ENCODE measurements at places on chromosomes 16 and 17.

DNA sequence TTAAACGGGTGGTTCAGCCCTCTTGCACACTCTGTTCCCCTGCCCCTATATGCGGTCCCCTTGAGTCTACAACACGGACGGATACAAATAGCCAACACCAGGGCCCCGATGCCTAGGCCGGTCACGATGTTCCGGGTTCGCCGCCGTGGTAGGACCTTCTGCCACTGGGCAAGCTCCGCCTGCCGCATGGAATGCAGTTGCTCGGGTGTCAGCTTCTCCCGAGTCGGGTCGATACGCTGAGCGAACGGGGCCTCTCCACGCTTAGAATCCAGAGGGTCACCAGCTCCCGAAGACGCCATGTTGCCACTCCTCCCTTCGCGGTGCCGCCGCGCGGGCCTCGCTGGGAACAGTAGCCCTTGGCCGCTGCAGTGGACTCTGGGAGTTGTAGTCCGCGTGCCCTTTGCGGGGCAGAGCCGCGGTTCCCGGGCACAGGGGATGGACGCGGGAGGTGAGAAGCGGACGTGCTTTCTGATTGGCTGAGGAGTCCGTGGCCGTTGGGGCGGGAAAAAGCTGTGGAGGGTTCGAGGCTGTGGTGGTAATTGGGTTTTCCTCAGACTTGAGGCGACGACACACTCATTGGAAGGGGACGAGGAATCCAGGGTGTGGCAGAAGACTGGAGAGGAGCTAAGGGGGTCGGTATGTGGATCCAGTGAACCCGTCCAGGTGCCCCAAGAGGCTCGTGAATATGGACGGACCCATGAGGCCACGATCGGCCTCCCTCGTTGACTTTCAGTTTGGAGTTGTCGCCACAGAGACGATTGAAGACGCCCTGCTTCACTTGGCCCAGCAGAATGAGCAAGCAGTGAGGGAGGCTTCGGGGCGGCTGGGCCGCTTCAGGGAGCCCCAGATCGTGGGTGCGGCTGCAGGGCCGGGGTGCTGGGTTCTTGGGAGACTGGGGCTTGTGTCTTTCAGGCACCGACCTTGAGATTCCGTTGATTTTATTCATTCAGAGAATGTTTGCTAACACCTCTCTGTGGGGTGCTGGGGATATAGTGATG, at the start of the genes CNTD1 and COA3:
TSS of gene CNTD1 (plus strand) at position 479 of the 998 bp plus-strand sequence. CDS start at position 686, 207 bp downstream.
TSS of gene COA3 (minus strand) at position 322 of the 998 bp plus-strand sequence. CDS start at position 299, 23 bp downstream.
- peak; percentile 94 for DNase-seq
- H3K4me1 ChIP-seq: peaks cover 33% of the 10 kb centered on the region
- peak within 1 kb of the TSS; percentile 80 for H3K27ac ChIP-seq
- H3K36me3 ChIP-seq: peaks cover 23% of the 10 kb centered on the region

GRCh38 chr17:72512649-72513556, 392.1 kb downstream of the SOX9 start:
- no peaks in the 10 kb centered on the region for H3K27me3 ChIP-seq
- no peaks in the 10 kb centered on the region for H3K4me1 ChIP-seq
- H3K4me3 ChIP-seq: no peak overlapping the region
- no peak overlapping the region for H3K27ac ChIP-seq
- no peaks in the 10 kb centered on the region for H3K36me3 ChIP-seq

GRCh38 chr17:44083250-44083849, 12.8 kb downstream of the G6PC3 start:
- H3K27me3 ChIP-seq: no peaks in the 10 kb centered on the region
- peaks cover 24% of the 10 kb centered on the region for H3K4me1 ChIP-seq
- DNase-seq: no peak
- no peak overlapping the region for H3K27ac ChIP-seq
- H3K36me3 ChIP-seq: peaks cover 100% of the 10 kb centered on the region

DNA sequence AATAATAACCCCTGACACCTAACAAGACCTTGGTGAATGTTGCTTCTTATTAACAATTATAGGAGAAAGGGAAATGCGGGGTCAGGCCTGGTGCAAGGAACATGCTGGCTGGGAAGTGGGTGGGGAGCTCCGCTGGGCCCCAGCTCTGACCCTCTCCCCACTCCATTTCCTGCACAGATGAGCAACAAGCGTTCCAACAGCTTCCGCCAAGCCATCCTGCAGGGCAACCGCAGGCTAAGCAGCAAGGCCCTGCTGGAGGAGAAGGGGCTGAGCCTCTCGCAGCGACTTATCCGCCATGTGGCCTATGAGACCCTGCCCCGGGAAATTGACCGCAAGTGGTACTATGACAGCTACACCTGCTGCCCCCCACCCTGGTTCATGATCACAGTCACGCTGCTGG, 23.0 kb downstream of the RHBDL3 start:
- H3K4me1 ChIP-seq: no peaks in the 10 kb centered on the region
- no peak overlapping the region for H3K27ac ChIP-seq
- no peak for DNase-seq
- H3K27me3 ChIP-seq: no peaks in the 10 kb centered on the region
- H3K4me3 ChIP-seq: no peak overlapping the region

- H3K36me3 ChIP-seq: peaks cover 100% of the 10 kb centered on the region
- DNase-seq: no peak
- no peak overlapping the region for H3K27ac ChIP-seq
- no peaks in the 10 kb centered on the region for H3K4me1 ChIP-seq
- no peak overlapping the region for H3K4me3 ChIP-seq
- no peaks in the 10 kb centered on the region for H3K27me3 ChIP-seq
Measured at GRCh38 chr16:22250522-22250921, 44.4 kb downstream of the EEF2K start.

GRCh38 chr16:11801481-11802021, 4.5 kb upstream of the ZC3H7A start:
- H3K27ac ChIP-seq: no peak overlapping the region
- H3K27me3 ChIP-seq: no peaks in the 10 kb centered on the region
- no peaks in the 10 kb centered on the region for H3K36me3 ChIP-seq
- DNase-seq: no peak

DNA sequence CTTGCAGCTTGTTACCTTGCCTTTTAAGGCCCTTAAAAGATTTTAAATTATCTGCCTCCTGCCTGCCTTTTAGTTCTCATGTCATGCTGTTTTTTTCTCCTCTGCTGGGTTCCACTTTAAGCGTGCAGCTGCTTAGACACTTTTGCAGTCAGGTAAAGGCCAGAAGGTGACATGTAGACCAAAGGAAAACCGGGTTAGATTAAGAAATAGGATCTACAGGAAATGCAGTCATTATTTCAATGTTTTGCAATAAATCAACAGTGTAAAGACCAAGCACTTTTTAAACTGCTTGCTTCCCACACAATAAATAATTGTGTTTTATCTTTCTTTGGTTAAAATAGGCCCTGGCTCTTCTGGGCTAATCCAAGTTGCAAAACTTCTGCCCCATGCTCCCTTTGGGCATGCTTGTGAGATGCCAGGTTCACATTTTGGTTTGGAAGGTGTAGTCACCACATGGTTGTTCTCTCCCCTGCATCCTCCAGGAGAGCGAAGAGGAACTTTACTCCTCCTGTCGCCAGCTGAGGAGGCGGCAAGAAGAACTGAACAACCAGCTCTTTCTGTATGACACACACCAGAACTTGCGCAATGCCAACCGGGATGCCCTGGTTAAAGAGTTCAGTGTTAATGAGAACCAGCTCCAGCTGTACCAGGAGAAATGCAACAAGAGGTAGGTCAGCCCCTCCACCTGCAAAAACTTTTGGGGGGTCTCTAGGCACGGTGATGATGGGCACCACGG, 54.9 kb downstream of the SDR42E1 start:
- no peaks in the 10 kb centered on the region for H3K4me1 ChIP-seq
- no peaks in the 10 kb centered on the region for H3K27me3 ChIP-seq
- H3K4me3 ChIP-seq: no peak overlapping the region
- H3K36me3 ChIP-seq: peaks cover 9% of the 10 kb centered on the region

DNA sequence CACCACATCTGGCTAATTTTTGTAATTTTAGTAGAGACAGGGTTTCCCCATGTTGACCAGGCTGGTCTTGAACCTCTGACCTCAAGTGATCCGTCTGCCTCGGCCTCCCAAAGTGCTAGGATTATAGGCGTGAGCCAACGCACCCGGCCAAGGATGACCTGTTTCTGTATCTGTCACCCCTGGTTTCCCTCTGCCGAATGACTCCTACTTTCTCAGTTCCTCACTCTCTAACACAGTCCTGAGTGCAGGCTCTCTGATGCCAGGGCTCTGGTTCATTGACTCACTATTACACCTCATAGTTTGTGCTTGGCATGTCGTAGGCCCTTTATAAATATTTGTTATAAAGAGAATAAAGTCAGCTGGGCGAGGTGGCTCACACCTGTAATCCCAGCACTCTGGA, 10.7 kb upstream of the PRPF8 start:
- no peaks in the 10 kb centered on the region for H3K27me3 ChIP-seq
- H3K4me3 ChIP-seq: no peak overlapping the region
- no peaks in the 10 kb centered on the region for H3K36me3 ChIP-seq

DNA sequence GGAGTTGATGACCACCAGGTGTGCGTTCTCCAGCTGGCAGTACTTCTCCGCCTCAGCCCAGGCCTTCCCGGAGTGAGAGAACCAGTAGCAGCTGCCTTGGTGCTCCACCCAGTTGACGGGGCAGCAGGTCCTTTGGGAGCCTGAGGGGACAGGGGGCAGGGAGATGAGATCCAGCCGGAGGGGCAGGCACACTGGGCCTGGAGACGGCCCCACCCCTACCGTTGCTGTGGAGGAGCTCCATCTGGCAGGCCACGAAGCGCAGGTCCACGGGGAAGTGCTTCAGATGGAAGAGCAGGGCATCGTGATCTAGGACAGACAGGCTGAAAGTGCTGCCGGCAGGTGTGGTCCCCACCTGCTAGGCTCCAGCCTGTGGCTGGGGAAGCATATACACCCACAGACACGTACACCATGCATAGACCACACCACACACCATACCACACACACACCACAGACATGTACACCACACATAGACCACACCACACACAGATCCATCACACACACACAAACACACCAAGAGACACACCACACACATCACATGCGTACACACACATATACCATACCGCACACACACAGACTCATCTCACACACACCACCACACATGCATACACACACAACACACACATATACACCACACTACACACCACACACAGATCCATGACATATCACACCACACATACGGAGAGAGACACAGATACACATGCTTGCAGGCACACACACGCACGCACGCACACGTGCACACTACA, 7.4 kb downstream of the ASGR2 start:
- H3K36me3 ChIP-seq: no peaks in the 10 kb centered on the region
- H3K4me1 ChIP-seq: no peaks in the 10 kb centered on the region
- H3K27ac ChIP-seq: no peak overlapping the region
- H3K4me3 ChIP-seq: no peak overlapping the region

DNA sequence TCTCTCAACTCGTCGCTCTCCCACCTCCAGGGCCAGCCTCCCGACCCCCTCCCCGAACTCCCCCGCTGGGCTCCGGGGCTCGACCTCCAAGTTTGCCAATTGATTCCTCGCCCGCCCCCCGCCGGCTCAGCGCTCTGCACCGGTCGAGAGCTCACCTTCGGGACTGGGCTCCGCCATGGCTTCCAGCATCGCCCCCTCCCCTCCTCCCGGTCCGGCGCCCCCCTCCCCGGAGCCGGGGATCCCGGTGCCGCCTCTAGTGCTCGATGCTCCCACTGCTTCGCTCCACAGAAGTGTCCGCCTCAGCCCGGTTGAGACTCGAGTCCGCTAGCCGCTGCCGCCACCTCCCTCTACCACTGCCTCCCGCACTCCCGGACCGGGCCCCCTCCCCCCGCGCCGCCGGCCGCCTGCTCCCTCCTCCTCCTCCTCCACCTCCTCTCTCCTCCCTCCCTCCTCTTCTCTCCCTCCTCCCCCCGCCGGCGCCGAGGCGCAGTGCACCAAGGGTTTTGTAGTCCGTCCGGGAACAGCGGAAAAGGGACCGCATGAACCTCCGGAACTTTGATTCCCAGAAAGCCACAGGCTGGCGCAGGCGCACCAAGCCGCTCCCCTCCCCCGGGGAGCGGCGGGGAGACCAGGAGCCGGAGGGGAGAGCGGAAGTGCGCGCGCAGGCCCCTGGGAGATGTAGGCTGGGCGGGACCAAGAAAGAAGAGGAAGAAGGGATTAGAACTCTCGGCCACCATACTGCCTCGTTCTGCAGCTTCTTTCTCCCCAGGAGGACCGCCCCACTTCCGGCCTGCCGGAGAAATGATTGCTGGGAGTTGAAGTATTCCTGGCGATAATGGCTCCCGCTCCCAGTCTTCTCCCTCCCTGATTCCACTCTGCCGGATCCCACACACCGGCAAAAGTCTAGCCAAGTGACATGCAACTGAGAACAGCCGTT, at the start of gene PHF23:
TSS of gene PHF23 (minus strand) at position 367 of the 937 bp plus-strand sequence. CDS start at position 189, 178 bp downstream.
- peak; percentile 100 for DNase-seq
- peaks cover 68% of the 10 kb centered on the region for H3K4me1 ChIP-seq
- H3K4me3 ChIP-seq: peak within 1 kb of the TSS; percentile 99
- peak within 1 kb of the TSS; percentile 97 for H3K27ac ChIP-seq
- peaks cover 38% of the 10 kb centered on the region for H3K36me3 ChIP-seq
- H3K27me3 ChIP-seq: no peaks in the 10 kb centered on the region

GRCh38 chr16:23521037-23521743, 10.9 kb upstream of the GGA2 start:
- no peak overlapping the region for H3K27ac ChIP-seq
- no peaks in the 10 kb centered on the region for H3K27me3 ChIP-seq
- peaks cover 30% of the 10 kb centered on the region for H3K36me3 ChIP-seq

DNA sequence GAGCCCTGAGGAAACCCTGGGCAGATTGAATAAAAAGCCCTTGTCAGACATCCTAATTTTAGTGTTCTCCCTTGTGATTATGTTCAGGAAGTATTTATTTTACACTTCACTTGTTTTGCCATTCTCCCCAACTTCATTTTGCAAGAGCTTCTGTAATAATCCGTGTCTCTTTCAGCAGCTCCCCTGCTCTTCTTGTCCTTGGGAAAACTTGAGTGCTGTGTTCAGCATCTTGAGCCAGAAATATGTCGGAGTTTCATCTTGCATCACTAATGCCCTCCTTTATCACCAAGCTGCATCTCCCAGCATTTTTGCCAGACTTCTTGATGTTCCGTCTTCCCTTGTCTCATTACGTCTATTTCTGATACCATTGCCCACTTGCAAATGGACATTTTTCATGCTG, 486.5 kb upstream of the EEF2KMT start:
- peaks cover 16% of the 10 kb centered on the region for H3K27me3 ChIP-seq
- H3K4me1 ChIP-seq: no peaks in the 10 kb centered on the region
- no peak for DNase-seq
- no peak overlapping the region for H3K4me3 ChIP-seq
- no peaks in the 10 kb centered on the region for H3K36me3 ChIP-seq

- no peak overlapping the region for H3K4me3 ChIP-seq
- no peak overlapping the region for H3K27ac ChIP-seq
- DNase-seq: no peak
- H3K27me3 ChIP-seq: no peaks in the 10 kb centered on the region
- H3K4me1 ChIP-seq: peaks cover 12% of the 10 kb centered on the region
Measured at GRCh38 chr17:39281806-39282205, 56.1 kb upstream of the STAC2 start.

- no peaks in the 10 kb centered on the region for H3K36me3 ChIP-seq
- no peaks in the 10 kb centered on the region for H3K4me1 ChIP-seq
- no peak overlapping the region for H3K4me3 ChIP-seq
- H3K27me3 ChIP-seq: no peaks in the 10 kb centered on the region
- no peak overlapping the region for H3K27ac ChIP-seq
- no peak for DNase-seq
Measured at GRCh38 chr17:69246726-69247375, 18.2 kb upstream of the ABCA10 start.
